Daoy (cell line): ENCODE measurements at places on chromosomes 4 and X. TPM values are rescaled to one million over a fixed set of nuclear protein-coding genes. Genes with fewer than 3 reads are reported as not detected.
A peak's percentile ranks its signal among the peaks of the same experiment; 100 is the strongest.

DNA sequence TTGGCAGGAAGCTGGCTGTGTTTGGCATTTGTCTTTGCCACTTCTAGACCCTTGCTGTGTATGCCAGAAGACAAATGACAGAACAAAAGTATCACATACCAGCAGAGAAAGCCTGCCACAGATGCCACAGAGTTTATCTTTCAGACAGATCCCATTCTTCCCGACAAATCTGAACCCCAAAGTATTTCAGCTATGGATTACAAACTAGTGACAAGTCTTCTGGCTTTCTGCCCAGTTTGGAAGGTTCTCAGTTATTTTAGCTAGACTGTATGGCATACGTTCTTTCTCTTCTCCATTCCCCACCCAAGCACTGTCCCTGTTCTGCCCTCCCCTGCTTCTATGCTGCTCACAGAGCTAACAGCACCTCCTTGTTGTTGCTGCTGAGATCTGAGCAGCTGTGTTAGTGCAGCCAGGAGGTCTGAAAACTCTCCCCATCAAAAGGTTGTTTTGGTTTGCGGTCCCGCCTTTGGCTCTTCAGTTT, 236.7 kb downstream of the FRAS1 start:
- DNase-seq: peak; percentile 78

DNA sequence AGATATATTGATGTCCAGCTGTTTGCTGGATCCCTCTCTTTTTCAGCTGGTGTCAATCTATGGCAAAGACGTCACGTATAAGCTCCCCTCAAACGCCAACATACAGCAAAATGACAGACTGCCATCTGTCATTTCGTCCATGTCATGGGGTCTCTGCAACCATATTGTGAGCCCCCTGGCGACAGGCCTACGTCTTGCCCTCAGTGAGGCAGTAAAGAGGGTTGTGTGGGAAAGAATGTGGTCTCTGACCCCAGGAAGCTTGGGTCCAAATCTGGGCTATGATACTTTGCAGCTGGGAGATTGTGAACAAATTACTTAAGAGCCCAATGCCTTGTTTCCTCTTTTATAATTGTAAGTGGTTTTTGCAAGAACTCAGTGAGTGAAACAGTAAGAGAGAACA, 7.4 kb downstream of the SUPT20HL2 start:
- no peak for DNase-seq

The PPP2R2C gene
- total RNA-seq: 0.86 and 1.0 TPM in 2 replicates

- no peak for DNase-seq
Measured at GRCh38 chrX:5869786-5870185, 358.9 kb downstream of the NLGN4X start.

The SERPINA7 gene
- 0.06 TPM in 1 of 2 replicates, not detected in the other for total RNA-seq

The TENM3 gene
- 33.9 and 40.5 TPM in 2 replicates for total RNA-seq

DNA sequence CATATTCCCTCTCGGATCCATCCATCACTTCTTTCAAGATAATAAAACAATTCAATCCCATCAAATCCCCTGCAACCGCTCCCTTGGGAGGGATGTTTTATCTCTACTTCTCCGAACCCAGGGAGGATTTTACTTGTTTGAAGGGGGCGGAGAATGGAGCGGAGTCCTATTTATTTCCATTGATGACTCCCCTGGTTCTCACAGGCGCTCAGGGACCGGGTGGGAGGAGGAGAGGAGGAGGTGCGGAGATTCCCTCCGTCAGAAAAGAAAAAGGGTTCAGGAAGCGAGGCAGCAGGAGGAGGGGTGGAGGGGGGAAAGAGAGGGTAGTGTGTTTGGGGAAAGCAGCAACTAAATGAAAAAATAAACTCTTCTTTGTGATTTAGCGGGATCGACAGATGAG, 2.1 kb downstream of the NDNF start:
- no peak for DNase-seq

DNA sequence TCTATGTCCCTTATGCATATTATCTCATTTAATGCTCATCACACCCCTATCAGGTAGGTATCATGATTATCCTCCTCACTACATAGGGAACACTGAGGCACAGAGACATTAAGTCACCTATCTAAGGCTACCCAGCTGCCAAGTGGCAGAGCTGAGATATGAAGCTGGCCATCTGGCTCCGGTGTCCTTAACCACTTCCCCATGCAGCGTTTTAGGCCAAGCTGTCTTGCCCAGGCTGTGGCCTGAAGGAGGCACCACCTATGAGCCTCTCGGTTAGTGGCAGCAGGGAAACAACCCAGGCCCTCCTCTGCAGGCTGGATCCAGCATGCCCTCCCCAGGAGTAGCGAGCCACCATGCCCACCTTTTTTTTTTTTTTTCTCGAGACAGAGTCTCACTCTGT, 16.3 kb downstream of the PJA1 start:
- no peak for DNase-seq

The BMP3 gene
- total RNA-seq: 0.63 TPM in 1 of 2 replicates, not detected in the other

The ASB9 gene
- 4.5 and 4.8 TPM in 2 replicates for total RNA-seq

DNA sequence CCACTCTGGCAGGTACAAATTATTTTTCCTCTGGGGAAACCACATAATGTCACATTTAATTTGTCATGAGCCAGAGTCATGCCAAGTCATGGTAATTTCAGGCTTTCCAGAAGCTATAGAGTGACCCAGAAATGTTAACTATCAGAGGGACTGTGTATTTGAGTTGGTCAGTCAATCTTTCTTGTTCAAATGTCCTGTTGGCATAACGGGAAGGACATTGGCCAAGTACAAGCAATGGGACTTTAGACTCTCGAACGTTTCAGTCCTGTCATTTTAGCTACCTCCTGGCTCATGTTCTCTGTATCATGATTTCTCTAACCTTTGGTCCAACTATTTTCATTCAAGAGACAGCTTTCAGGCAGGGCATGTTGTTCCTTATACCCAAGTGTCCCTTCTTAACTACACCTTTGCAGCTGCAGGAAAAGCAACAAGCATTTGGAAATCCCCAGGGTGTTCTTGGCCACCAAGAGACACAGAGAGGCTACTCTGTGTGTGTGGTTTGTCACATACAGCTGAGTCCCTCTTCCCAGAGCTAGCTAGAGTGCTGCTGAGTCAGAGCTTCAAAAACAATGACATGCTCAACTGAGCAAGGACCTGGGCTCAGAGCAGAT, 142.6 kb downstream of the EGF start:
- peak; percentile 10 for DNase-seq

GRCh38 chrX:46838486-46838870, 1.6 kb downstream of the RP2 start:
- DNase-seq: no peak

- DNase-seq: no peak
Measured at GRCh38 chr4:70818921-70819320, 20.8 kb downstream of the GRSF1 start.
